Activated CD4-positive, alpha-beta T cell treated with anti-CD3 and anti-CD28 coated beads for 36 hours (primary cell): ENCODE measurements at places on chromosomes 1 and 21. TPM values are rescaled to one million over a fixed set of nuclear protein-coding genes. Genes with fewer than 3 reads are reported as not detected.

GRCh38 chr1:201771466-201771865 lies 57.5 kb upstream of the IPO9 start:
- no peak for DNase-seq

GRCh38 chr1:160127865-160128523 lies 12.4 kb downstream of the ATP1A2 start:
- no peak for DNase-seq

DNA sequence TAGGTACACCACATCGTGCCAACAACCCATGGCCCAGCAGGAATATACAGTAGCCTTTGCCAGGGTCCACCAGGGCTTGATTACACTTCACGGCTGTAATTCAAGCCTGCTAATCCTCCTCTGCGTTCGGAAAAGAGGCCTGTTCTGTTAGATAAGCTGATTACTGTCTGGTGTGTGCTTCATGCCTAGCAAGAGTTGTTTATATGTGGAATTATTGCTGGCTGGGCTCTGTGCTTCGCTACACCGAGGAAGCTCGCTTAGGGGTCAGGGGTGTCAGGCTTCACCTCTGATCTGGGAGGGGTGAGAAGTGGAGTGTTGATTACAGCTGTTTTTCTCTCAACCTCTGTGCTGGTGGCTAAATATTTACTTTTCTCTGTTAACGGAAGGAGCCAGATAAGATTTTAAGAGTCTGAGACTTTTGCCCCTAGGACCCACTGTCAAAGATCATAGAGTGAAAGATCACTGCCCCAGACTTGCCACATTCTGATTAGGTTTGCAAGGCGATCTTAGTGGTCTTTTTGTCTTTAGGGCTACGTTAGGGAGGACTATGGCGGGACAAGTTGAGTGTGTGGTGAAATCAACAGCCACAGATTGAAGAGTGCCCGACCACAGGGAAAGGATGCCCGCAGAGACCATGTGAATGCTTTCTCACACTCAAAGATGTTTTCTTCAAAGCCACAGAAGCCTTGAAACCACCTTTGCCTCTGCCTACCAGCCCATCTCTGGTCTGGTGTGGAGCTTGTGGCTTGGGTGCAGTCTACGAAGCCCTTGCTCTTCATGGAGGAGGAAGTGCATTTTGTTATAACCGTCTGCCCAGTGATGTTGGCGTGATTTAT lies 216.1 kb downstream of the PBX1 start:
- DNase-seq: no peak

- DNase-seq: no peak
These were observed 16.2 kb upstream of the DNASE2B start for GRCh38 chr1:84382127-84382526.

Gene CA6
- total RNA-seq: not detected
